ENCODE measurements at places on chromosomes 11 and 22. TPM values are rescaled to one million over a fixed set of nuclear protein-coding genes. Genes with fewer than 3 reads are reported as not detected.

The MAPK11 gene
- 2.7 TPM for total RNA-seq

The HTR3A gene
- 0.09 TPM for total RNA-seq

DNA sequence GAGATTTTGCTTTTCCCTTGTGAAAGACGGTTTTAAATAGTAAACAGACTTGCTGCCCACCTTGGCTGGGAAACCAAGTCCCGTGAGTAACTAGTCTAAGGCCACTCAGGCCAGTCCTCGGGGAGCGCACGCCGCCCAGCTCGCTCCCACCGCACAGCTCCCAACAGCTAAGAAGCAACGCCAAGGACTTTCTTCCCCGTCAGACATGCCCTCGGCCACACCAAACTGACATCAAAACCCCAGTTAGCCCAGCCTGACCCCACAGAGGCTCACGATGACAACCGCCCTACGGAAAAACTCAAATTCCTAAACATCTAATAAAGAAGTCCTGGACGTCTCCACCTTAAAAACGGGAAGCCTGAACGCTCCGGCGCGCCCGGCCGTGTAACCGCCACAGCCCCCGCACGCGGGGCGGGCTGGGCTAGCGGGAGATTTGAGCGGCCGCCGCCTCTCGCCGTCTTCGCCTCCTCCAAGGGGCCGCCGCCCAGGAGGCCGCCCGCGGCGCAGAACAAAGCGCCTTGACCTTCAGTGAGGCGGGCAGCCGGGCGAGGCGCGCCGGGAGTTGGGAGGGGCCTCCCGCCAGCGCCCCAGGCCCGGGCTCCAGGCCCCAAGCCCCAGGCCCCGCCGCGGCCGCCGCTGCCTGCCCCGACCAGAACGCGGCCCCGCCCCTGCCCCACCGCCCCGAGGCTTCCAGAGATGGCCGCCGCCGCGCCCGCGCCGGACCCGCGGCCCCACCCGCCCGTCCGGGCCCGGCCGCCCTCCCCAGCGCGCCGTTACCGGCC lies 486 bp downstream of the NAP1L4 start:
- peak; percentile 63 for ATAC-seq

GRCh38 chr22:46450931-46451561 lies 86.4 kb downstream of the CELSR1 start:
- peak; percentile 30 for ATAC-seq

GRCh38 chr11:66335531-66336233 lies 552 bp downstream of the RIN1 start:
- peak; percentile 31 for ATAC-seq

DNA sequence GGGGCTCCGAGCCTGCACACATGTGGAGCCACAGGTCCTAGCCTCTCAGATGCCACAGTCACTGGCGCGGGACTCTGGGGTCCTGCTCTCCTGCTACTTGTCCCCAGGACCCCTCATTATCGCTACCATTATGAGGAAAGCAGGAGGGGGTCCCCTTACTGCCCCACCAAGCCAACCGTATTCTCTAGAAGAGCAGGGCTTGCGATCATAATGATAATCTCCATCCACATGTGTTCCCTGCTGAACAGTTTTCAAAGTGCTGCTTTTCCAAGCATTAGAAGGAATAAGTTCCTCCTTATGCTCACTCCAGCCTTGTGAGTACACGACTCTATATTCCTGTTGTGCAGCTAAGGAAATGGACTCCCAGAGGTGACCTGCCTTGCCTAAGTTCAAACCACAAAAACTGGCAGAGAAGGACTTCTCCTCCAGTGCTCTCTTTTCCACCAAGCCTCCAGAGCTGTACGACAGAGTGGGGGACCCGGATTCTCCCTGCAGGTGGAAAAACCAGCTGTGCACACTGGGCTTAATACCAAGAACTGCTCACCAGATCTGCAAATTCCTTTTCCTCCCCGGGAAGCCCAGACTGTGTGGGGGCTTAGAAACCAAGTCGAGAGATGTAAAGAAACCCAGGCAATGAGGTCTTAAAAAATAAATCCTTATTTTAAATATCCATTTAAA lies 92.8 kb upstream of the DRD2 start:
- no peak for ATAC-seq

DNA sequence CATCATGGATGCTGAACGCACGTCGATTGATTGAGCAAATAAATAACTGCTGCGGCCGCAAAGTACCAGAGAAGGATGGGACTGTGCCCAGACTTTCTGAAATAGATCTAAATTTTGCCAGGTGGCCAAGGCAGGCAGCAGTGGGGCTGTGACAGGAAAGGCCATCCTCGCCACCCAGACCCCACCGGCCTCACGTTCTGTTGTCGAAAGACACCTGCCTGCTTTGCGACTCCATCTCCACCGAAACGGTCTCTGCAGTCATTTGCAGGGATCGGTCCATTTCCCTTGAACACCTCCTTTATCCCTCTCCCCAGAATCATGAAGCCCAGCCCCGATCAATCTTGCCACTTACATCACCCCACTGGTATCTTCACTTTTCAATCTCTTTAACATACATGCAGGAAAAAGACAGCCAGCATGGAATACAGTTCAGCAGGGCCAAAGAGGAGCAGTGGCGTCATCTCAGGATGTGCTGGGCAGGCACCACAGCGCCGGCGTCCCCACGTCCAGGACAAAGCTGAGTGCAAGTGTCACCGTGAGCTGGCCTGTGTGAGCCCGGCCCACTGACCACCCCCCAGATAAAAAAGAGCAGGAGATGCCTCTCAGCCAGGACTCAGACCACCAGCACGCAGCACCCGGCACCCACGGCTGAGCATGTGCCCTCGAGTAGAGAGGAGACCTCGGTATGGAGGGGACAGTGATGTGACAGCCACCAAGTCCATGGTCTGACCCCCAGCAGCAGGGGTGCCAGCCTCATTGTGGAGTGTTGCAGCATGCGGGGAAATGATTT lies 610.3 kb downstream of the TBC1D22A start:
- ATAC-seq, result no peak

DNA sequence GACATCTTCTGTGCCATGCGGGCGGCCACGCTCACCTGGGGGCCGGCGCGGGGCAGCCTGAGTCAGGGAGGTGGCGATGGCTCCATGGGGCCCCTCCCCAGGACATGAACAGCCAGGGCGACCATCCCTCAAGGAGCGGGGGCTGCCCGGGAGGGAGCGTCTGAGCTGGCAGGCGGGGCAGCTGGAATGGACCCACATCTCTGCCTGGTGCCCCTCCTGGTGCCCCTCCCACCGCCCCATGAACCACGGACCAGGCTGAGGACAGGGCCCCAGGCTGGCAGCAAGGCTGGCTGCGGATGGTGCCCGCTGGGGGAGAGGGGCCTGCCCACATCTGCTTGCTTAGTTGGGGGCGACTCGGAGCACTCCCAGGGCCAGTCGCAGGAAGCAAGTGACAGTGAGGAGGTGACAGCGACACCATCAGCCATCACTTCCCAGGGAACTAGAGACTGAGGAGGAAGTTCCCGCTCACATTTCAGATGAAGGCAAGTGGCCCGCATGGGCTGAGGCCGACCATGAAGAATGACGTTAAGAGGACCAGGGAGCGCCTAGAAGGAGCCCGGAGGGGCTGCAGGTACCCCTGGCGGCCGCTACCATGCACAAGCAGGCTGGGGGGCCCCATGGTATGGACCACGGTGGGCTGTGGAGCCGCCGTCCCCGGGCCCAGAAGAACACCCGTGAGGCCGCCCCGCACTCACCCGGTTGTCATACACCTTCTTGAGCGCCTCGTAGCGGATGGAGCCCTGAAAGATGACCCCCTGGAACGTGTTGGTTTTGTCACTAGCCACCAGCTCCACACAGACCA lies 37.3 kb downstream of the KIAA0930 start:
- no peak for ATAC-seq

DNA sequence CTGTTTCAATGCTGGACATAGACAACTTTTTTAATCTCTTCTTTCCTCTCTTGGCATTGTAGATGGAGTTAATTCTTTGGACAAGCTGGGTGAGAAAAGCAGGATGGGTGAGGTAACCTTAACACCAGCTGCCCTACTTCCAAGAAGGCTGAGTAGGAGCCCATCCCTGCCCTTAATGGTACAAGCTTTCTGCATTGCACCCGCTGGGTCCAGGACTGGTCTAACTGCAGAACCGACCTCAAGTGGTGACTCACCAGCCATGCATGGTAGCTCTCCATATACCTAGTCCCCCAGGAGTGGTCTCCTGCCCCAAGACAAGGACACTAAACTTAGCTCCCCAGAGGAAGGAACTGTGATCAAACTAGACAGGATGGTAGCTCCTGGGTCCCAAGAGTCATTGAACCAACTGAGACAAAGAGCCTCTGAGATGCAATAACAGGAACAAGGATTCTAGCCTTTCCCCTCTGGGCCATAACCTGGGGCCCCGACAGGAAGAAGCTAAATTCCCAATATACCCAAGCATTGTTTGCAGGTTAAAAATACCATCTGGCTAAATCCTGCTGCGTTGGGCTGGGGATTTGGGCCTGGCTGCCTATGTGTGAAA lies 32.1 kb downstream of the RPL27A start:
- ATAC-seq, result no peak

- ATAC-seq, result no peak
These were observed 6.6 kb upstream of the KCTD17 start for GRCh38 chr22:37044634-37045625.

- ATAC-seq, result no peak
These were observed 590 bp upstream of the CD6 start for GRCh38 chr11:60970890-60971289.

Data from motor neuron (in vitro differentiated cells).